ENCODE measurements at places on chromosomes 16 and 17.

DNA sequence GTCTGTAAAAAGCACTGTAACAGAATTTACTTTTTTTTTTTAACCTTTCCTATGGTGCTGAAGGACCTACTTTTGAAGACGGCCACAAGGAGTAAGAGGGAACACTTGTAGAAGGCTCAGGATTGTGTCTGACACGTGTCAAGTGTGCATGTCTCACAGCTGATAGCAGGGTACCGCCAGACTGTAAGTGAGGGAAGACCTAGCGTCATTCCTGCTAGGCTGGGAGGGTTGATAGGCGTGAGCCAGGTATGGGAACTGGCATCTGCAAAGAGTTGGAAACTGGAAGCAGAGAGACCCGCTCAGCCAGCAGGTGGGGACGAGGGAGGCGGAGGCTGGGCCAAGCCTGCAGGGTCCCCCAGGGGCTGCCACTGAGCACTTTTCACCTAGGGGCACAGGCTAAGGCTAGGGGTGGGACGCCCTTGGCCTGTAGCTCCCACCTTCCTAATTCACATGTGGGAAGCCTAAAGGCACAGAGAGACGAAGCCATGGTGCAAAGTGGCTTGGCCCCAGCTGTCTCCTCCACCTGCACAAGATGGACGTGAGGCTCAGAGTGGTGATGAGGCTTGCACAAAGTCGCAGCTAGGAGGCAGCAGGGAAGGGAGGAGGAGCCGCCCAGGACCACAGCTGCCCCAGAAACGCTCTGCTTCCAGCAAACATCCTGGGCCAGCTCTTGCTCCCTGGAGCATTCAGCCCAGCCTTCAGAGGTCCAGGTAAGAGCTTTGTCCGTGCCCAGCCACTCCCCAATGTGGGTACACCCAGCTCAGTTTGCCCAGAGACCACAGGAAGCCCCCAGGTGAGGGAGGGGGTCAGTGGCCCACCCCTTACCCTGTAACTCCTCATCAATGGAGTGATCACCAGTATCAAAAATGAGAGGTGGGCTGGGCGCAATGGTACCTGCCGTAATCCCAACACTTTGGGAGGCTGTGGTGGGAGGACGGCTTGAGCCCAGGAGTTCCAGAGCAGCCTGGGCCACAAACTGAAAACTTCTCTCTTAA lies 18.9 kb downstream of the VASN start:
- no peak for DNase-seq

GRCh38 chr17:59462385-59462784 lies 103.0 kb upstream of the DHX40 start:
- no peak for DNase-seq

GRCh38 chr16:11308493-11309283 lies 27.6 kb upstream of the PRM1 start:
- DNase-seq, result no peak

GRCh38 chr17:3555189-3555796 lies 2.3 kb downstream of the TRPV3 start:
- no peak for DNase-seq

DNA sequence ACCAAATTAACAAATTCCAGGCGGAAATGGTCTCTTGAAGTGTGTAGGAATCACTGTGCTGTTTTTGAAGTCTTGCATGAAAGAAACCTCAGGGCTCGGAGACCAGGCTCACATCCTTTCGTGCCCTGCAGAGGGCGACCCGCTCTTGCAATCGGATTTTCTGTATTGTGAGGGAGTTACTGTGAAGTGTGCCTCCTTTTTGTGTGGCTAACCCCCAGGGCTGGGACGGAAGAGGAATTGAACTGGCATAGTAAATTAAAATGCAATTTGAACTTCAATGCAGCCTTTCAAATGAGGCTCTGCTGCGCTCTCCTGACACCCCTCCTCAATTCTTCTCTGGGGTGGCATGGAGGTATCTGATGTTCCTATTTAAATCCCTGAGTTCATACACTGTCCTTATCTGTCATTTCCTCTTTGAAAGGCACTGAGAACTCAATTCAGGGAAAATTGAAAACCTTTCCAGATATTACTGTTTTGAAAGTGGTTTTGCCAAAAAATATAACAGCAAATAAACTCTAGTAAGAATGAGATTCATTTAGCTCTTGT lies 51.5 kb upstream of the MGAT5B start:
- DNase-seq, result peak; percentile 13

DNA sequence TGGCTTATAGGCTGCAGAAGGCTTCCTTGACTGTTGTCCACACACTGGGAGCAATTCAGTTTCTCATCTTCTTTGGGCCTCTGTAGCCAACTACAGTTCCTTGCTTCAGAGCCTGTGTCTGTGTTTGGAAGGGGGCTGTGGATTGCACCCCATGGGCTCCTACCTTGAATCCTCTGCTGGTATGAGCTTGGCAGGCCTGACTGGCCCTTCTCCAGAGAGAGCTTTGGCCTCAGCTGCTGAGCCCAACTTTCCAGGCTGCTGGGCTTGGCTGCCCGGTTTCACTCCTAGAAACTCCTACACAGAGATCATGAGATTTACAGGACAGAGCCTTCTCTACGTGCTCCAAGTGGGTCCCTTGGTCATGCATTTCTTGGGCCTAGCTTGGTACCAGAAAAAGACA lies 354.4 kb downstream of the SNX29 start:
- DNase-seq, result no peak

GRCh38 chr17:75063201-75063600 lies 16.2 kb downstream of the KCTD2 start:
- no peak for DNase-seq

GRCh38 chr17:59257101-59257500 lies 36.8 kb downstream of the GDPD1 start:
- no peak for DNase-seq

DNA sequence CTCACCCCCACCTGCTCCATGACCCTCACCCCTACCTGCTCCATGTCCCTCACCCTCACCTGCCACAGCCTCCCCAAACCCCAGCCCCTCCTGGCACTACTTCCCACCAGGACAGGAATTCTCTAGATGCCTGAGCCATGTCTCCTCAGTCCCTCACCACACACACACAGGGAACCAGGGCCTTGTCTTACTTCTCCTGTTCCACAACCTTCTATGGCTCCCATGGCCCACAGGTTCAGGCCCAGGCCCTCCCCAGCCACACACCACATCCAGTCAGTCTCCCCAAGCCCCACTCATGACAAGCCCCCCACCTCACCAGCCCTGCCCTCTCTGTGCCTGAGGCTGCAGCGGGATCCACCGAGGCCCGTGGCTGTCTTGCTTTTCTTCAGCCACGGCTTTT lies 3.1 kb upstream of the UBE2I start:
- DNase-seq, result no peak

DNA sequence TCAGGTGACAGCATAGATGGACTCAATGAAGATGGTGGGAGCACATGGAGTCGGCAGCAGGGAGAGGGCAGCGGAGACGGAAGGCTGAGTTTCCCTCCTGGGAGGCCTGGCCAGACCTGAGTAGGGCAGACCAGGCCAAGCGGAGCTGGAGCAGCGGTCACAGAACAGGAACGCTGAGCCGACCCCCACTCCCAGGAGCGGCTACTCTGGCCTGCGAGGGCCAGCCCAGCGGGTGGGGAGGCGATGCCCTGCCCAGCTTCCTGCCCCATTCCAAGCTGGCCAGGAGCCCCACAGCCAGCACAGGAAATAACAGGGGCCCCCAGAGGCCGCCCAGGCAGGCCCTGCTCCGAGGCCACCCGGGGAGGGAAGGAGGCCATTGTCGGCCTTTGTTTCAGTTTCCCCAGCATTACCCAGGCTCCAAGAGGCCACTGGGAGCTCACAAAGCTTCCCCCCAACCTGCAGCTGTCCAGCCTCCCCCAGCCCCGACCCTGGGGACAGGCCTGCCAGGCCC lies 79.8 kb downstream of the ZNF423 start:
- no peak for DNase-seq

DNA sequence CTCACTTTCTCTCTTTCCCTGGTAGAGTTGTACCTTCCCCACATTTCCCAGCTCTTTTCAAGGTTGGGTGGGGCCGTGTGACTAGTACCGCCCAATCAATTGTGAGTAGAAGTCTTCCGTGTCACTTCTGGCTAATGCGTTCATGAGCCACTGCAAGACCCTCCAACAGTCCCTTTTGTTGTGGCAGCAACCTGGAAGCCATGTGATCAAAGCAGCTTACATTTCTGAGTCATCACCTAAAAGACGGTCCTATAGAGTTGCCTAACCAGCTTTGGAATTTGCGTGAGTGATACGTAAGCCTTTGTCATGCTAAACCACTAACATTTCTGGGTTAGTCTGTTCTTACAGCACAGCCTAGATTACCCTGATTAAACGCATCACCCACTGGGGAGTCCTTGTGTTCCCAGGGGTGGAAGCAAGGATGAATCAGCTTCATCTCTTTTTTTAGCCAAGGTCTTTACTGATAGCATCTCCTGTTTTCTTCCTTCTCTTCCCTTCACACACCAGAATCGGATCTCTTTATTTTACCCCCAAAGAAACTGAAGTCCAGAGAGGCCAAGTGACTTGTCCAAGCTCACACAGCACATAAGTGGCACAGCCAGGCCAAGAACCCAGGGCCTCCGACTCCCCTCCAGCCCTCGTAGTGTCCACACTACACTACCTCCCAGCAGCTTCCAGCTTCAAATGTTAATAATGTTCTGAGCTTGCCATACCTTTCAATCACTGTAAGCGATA lies 366.3 kb upstream of the XYLT1 start:
- no peak for DNase-seq

DNA sequence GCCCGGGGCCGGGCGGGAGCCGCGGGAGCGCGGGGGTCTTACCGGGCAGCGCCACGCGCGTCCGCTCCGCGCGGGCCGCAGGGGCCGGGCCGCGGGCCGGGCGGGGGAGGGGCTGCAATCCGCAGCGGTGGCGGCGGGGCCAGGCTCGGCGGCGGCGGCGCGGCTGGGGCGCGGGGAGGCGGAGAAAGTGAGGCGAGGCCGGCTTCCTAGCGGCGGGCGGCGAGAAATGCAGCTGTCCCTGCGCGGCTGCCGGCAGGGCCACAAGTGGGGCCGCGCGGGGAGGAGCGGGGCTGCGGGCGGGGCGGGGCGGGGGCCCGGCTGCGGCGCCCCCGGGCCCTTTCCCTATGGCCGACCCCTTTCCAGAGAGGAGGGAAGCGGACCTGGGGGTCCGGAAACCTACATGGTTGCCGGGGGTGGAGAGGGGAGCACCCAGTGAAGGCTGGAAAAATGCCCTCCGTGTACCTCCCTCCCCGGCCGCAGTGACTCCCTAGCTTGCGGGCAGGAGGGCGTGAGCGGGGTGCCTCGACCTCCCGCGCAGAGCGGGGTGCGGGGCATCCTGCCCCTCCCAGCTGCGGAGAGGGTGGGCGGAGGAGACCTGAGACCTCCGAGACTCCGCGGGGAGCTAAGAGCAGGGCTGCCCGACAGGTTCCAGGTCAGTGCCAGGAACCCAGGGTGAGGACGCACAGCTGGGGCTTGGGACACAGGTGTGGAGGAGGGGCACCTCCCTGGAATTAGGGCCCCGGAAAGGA lies at the start of gene CUEDC1:
Gene CUEDC1, minus strand, starts transcription at position 230 of the 749 bp plus-strand sequence. CDS start 69,848 bp downstream, outside the sequence.
- peak; percentile 26 for DNase-seq

DNA sequence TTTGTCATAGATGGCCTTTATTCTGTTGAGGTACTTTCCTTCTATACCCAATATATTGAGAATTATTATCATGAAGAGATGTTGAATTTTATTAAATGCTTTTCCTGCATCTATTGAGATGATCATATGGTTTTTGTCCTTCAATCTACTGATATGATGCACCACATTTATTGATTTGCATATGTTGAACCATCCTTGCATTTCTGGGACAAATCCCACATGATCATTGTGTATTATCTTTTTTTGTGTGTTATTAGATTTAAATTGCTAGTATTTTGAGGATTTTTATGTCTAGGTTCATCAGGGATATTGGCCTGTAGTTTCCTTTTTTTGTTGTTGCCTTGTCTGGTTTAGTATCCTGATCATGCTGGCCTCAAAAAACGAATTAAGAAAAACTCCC lies 124.5 kb upstream of the CES5A start:
- DNase-seq, result no peak

DNA sequence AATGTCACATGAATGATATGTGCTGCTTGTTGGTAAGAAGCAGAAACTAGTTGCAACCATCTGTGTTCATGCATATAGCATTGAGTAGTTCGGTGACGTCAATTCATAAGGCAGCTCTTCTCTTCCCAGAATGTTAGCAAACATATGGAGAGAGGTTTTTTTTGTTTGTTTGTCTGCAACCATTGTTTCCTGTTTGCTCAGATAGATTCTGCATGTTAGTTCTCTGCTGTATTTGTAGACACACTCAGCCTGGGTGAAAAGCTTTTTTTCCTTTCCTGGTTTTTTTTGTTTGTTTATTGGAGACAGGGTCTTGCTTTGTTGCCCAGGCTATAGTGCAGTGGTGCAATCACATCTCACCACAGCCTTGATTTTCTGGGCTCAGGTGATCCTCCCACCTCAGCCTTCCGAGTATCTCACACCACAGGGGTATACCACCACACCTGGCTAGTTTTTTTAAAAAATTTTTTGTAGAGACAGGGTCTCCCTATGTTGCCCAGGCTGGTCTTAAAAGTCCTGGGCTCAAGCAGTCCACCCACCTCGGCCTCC lies 16.7 kb downstream of the WSB1 start:
- no peak for DNase-seq

DNA sequence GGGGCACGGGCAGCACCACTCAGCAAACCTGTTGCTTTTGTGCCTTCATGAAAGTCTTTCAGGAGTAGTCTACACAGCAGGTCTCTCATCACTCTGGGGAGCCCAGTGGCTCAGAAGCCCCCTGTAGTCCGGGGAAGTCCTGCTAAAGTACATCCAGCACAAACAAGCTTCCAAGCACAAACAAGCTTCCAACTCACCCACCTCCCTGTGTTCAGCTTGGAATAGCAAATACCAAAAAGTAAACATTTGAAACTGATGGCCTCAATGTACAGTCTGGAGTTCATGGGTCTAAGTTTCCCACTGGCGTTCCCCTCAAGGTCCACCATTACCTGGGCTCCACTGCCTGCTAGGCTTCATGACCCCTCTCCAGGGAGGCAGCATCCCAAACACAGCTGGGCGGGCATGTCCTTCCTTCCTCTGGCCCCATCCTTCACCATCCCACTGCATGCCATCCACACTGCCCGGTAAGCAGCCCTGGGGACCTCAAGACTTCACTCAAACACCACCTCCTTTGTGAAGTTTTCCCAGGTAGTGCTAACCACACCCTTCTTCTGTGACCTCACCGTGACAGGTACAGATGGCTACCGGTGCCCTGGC lies 62.8 kb upstream of the SIAH1 start:
- no peak for DNase-seq

DNA sequence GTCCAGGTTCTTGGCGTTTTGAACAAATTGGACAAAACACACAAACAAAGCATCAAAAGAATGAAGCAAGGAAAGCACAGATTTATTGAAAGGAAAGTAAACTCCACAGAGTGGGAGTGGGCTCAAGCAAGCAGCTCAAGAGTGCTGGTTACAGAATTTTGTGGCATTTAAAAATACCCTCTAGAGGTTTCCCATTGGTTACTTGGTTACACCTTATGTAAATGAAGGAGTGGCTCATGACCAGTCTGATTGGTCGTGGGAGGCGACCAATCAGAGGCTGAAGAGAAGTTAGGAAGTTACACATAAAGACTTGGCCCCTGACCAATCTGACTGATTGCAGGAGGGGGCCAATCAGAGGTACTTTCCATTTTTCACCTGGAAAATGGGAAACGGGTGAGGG lies 1373.8 kb upstream of the GOT2 start:
- DNase-seq, result no peak

- no peak for DNase-seq
Observed at GRCh38 chr16:70478912-70479341, 24.5 kb downstream of the FCSK start.

- DNase-seq, result no peak
Observed at GRCh38 chr17:16398270-16399267, 16.8 kb upstream of the TRPV2 start.

Measured in T-helper 22 cell (primary cell).